Gastrocnemius medialis (tissue), 4 donors: ENCODE measurements at places on chromosomes 1 and 21. TPM values are rescaled to one million over a fixed set of nuclear protein-coding genes. Genes with fewer than 3 reads are reported as not detected.

RNU1-3 gene
- total RNA-seq = not detected

IL22RA1 gene
- total RNA-seq = 0.36 TPM

TFF3 gene
- 0.87 TPM for total RNA-seq

GRIK3 gene
- 0.22 TPM for total RNA-seq

RPRD2 gene
- 22.2 TPM for total RNA-seq

RAB42 gene
- not detected for total RNA-seq

TMEM63A gene
- 11.5 TPM for total RNA-seq

NEXN gene
- total RNA-seq = 232 TPM

DNA sequence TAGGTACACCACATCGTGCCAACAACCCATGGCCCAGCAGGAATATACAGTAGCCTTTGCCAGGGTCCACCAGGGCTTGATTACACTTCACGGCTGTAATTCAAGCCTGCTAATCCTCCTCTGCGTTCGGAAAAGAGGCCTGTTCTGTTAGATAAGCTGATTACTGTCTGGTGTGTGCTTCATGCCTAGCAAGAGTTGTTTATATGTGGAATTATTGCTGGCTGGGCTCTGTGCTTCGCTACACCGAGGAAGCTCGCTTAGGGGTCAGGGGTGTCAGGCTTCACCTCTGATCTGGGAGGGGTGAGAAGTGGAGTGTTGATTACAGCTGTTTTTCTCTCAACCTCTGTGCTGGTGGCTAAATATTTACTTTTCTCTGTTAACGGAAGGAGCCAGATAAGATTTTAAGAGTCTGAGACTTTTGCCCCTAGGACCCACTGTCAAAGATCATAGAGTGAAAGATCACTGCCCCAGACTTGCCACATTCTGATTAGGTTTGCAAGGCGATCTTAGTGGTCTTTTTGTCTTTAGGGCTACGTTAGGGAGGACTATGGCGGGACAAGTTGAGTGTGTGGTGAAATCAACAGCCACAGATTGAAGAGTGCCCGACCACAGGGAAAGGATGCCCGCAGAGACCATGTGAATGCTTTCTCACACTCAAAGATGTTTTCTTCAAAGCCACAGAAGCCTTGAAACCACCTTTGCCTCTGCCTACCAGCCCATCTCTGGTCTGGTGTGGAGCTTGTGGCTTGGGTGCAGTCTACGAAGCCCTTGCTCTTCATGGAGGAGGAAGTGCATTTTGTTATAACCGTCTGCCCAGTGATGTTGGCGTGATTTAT lies 216.1 kb downstream of the PBX1 start:
- no peaks in the 10 kb centered on the region for H3K27me3 ChIP-seq
- peaks cover 58% of the 10 kb centered on the region for H3K4me1 ChIP-seq
- H3K4me3 ChIP-seq = no peak overlapping the region
- DNase-seq = no peak

DNA sequence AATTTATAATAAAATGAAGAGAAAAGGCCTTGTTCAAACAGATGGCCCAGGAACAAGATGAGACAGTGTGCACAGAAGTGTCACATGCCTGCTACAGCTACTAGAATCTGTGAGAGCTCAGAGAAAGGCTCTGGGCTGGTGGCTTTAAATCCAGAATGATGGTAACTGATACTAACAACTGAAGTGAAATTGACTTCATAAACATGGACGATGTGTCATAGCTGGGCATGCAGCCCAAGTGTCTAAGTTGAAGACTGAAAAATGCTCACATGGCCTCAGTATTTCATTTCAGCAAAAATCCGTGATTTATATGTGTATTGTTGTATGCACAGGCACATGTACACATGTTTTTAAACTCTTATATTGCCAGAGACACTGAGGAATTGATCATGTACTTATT lies 208.3 kb upstream of the RUNX1 start:
- H3K27ac ChIP-seq = peak overlapping the region; percentile 85
- H3K4me3 ChIP-seq = no peak overlapping the region
- H3K4me1 ChIP-seq = peaks cover 49% of the 10 kb centered on the region
- no peaks in the 10 kb centered on the region for H3K27me3 ChIP-seq

DNA sequence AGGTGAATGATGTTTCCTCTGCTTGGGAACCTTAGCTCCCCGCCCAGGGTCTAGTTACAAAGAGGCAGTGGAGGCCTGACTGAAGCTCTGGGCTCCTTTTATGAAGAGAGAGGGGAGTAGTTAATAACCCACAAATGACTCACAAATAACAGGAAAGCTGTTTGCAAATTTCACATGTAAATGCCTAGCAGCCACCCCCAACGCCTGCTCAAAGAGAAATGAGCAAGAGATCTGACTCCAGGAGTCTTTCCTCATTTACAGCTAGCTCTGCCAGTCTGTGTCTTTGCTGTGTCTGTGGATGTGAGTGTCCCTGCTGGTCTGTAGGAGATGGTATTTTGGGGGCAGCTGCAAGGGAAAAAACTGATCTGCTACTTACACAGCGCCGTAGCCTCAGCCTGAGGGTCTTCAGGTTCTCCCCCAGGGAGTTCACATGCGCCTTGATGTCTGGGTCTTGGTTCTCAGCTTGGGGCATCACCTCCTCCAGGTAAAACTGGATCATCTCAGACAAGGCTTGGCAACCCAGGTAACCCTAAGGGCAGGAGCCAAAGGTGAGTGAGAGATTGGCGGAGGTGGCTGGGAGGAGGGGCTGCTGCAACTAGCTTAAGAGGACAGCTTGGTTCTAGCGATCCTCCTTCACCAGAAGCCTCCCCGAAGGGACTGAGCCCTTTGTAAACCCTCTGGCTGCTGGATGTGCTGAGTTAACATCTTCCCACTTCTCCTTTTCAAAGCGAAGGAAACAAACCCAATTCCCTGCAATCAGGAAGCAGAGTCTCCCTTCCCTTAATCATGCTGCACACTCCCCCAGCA lies at the start of gene IL19:
IL19 (plus strand) TSS at position 243 of the 807 bp plus-strand sequence. CDS start 65,890 bp downstream, outside the sequence.
- H3K36me3 ChIP-seq = no peaks in the 10 kb centered on the region
- H3K27ac ChIP-seq = no peak within 1 kb of the TSS
- no peak within 1 kb of the TSS for H3K4me3 ChIP-seq
- no peaks in the 10 kb centered on the region for H3K4me1 ChIP-seq
- peak; percentile 33 for DNase-seq

DNA sequence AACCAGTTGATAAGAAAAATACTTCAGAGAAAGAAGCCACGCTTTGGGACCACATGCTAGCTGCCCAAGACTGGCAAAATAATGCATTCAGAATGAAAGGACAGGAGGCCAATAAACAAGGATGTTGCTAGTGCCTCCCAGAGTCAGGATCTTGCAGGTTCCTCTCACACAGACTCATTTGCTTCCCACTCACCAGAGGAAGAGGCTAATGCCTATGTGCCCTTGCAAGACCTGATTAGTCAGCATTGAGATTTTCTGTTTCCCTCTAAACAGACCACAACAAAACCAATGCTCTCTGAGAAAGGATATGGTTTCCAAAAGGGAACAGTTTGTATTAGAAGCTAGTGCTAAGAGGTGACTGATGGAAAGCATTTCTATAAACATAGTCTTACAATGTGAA lies 85.7 kb downstream of the NRDC start:
- no peaks in the 10 kb centered on the region for H3K36me3 ChIP-seq
- no peaks in the 10 kb centered on the region for H3K27me3 ChIP-seq
- no peak for DNase-seq
- no peak overlapping the region for H3K4me3 ChIP-seq

DNA sequence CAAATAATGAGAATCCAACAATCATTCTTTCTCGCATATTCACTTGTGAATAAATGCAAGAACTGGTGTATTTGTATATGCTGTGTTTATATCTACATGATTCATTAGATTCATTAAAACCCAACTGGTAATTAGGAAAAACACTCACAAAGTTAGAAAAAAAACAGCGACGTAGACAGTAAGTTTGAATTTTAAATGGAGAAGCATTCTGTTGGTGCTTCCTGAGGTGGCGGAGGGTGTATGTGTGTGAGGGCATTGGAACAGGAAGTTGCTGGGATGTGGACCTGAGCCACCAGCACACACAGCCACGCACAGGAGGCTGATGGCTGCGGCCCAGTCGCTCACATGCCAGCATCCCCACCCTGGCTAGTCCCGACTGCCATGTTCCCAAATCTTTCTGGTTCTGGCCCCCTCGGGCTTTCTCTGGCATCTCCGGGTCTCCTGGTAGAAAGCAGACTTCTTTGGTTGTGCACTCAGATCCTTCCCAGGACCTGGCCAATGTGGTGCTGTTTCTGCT lies 121.6 kb upstream of the IRF2BP2 start:
- H3K27me3 ChIP-seq = no peaks in the 10 kb centered on the region
- peaks cover 30% of the 10 kb centered on the region for H3K4me1 ChIP-seq
- H3K27ac ChIP-seq = no peak overlapping the region
- H3K4me3 ChIP-seq = no peak overlapping the region

- H3K4me3 ChIP-seq = no peak overlapping the region
- H3K4me1 ChIP-seq = peaks cover 9% of the 10 kb centered on the region
- H3K27me3 ChIP-seq = no peaks in the 10 kb centered on the region
- DNase-seq = no peak
- no peak overlapping the region for H3K27ac ChIP-seq
Observed at GRCh38 chr1:109864930-109865612, 45.6 kb upstream of the CSF1 start.

GRCh38 chr1:104195395-104195794 lies 445.7 kb downstream of the AMY1C start:
- no peaks in the 10 kb centered on the region for H3K36me3 ChIP-seq
- no peak overlapping the region for H3K4me3 ChIP-seq
- no peaks in the 10 kb centered on the region for H3K4me1 ChIP-seq

DNA sequence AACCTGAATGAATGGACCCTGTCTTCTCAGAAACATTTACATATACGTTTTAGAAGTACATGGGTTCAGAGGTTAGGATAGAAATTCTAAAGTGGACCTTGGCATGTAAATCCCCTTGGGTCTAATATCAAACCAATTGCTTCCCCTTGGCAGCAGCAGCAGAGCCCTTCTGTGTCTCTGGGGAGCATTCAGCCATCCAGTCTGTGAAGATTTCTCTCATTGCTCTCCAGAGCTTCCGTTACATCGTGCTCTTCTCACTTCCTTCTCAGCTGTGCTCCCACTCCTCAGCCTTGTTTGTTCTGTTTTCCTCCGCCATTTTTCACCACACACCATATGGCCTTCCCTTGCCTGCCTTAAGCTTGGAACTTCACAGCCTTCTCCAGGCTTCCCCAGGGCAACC lies 61.5 kb upstream of the ATP1B1 start:
- no peak overlapping the region for H3K4me3 ChIP-seq
- no peaks in the 10 kb centered on the region for H3K27me3 ChIP-seq
- H3K27ac ChIP-seq = no peak overlapping the region
- no peaks in the 10 kb centered on the region for H3K36me3 ChIP-seq
- no peaks in the 10 kb centered on the region for H3K4me1 ChIP-seq

GRCh38 chr1:182347019-182347418 lies 44.6 kb downstream of the GLUL start:
- H3K36me3 ChIP-seq = no peaks in the 10 kb centered on the region
- no peak for DNase-seq
- peaks cover 36% of the 10 kb centered on the region for H3K4me1 ChIP-seq
- H3K27me3 ChIP-seq = no peaks in the 10 kb centered on the region

- no peak for DNase-seq
- no peaks in the 10 kb centered on the region for H3K27me3 ChIP-seq
Observed at GRCh38 chr1:223319905-223320580, 43.9 kb downstream of the SUSD4 start.
